ENCODE measurements at places on chromosomes 7 and 10.

- peak; percentile 12 for DNase-seq
These were observed 23.7 kb downstream of the PRKAR2B start for GRCh38 chr7:107068156-107068555.

GRCh38 chr7:92678291-92678920 lies 88.2 kb upstream of the FAM133B start:
- DNase-seq: no peak

DNA sequence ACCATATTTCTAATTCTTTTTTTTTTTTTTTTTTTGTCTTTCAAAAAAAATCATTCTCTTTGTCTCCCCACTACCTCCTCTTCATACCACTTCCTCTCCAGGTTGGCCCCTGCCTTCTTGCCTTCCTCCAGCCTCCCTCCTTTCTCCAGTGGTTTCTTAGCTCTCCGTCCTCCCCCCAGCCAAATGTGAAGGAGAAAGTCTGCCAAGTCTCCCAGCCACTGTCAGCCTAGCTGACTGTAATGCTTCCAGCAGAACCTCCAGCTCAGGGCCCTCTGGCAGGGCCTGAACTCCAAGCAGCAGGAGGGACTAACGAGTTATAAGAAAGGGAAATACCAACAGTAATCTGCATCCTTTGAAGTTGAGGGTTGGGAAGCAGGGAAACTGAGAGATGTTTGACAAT lies 35.5 kb upstream of the BICC1 start:
- peak; percentile 91 for DNase-seq

DNA sequence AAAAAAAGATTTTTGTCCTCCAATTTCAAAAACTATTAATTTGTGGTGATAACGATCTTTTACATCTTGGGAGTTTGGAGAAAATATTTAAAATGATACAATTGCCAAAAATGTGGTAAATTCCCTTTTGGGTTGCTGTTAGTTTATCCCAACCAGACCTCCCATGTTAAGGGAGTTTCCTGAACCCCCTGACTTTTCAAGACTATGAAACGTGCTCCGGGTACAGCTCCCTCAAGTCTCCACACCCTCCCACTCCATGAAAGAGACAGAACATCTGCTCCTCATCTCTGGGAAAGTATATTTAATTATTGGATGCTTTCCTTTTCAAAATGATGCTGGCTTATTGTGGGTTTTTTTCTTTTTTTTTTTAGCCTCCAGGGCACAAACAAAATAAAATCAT lies 534.6 kb upstream of the NRP1 start:
- no peak for DNase-seq

DNA sequence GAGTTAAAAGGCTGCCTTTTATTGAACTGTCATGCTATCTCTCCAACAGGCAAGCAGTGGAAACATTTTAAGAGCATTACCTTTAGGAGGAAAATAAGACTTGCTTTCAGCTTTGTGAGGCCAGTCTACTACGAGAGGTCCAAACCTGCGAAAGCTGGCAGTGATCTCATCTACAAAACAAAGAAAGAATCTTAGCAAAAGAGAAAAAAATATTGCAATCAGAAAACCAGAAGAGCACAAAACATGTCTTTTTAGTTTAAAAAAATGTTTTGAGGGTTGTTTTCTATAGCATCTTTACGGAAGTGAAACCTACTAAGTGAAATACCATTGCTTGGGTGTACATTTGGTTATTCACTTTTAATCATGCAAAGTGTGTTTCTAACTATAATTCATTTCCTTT lies 147.9 kb downstream of the CPEB3 start:
- DNase-seq: no peak

DNA sequence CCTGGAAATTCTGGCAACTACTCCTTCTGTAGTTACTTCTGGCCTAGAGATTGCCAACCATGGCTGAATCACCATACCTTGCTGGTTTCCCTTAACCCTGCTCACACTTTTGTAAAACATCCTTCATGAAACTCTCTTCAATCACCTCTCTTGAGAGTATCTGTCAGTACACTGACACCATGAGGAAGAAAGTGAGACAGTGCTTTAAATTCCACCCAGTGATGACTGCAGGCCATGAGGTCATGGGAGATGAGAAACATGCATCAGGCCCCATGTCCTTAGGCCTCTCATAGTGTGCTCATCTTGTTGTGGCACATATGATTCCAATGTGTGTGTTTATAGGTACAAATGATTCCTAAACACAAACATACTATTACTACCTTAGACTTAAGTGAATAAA lies 24.6 kb upstream of the NAMPT start:
- DNase-seq: no peak

DNA sequence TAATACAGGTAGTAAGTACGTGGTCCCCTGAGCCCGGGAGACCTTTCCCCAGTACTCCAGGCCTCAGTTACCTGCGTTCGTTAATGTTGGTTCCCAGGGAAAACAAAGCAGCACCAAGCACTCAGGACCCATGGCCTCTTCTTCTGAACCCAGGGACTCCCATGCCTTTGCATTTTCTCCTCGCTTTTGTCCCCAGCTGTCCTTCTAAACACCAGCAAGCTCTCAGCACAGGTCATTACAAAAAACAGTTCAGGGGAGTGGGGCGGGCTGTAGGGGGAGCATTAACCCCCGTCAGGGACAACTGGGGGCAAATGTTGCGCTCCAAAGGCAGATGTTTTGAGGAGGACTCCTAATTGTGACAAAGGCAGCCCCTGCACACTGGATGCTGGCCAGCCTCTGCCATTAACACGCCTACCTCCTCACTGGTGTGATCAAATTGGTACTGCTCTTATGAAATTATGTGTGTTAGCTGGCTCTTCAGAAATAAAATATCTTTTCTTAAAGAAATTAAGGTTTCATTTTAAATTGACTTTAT lies 80.5 kb upstream of the LRGUK start:
- DNase-seq: no peak

DNA sequence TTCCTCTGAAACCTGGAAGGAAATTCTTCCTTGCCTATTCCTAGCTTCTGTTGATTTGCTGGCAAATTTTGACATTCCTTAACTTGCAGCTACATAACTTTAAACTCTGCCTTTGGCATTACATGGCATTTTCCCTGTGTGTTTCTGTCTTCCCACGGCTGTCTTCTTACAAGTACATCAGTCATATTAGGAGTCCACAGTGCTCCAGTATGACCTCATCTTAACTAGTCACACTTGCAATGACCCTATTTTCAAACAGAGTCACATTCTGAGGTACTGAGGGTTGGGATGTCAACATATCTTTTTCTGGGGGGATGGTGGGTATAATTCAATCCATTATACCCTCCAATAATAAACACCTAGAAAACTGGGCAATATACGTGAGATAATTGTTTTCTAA lies 37.4 kb upstream of the EPHB6 start:
- DNase-seq: no peak

GRCh38 chr10:36344240-36345174 lies 702.4 kb upstream of the FZD8 start:
- no peak for DNase-seq

DNA sequence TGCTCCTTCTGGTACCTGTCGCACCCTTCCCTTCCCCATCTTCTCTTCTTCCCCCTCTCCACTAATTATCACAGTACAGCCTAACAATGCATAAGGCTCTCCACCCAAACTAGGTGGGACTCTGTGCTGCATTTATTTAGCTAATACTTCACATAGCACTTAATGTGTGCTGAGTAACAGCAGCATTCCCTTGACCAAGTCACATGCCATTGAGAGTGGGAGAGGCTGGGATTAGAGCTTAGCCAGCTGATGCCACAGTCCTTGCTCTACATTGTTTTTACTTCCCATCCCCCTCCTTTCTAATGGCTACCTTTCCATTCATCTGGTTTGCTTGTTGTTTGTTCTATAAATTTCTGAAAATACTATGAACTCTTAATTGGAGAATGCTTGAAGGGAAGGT lies 426.9 kb downstream of the LRMDA start:
- no peak for DNase-seq

DNA sequence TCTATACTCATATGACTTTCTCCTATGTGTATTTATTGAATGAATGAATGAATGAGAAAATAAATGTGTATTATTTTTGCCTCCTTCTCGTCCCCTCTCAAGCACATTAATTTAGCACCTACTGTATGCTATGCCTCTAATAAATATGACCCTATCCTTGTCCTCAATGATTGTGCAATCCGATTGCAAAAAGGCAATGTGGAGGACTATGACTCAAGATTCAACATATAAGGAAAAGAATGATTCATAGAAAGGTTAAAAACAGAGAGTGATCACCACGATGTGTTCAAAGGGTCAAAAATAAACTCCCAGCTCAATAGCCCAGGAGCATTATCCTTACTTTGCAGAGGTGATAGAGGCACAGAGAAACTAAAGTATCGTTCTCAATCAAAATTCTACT lies 322.8 kb upstream of the SORCS1 start:
- DNase-seq: no peak

DNA sequence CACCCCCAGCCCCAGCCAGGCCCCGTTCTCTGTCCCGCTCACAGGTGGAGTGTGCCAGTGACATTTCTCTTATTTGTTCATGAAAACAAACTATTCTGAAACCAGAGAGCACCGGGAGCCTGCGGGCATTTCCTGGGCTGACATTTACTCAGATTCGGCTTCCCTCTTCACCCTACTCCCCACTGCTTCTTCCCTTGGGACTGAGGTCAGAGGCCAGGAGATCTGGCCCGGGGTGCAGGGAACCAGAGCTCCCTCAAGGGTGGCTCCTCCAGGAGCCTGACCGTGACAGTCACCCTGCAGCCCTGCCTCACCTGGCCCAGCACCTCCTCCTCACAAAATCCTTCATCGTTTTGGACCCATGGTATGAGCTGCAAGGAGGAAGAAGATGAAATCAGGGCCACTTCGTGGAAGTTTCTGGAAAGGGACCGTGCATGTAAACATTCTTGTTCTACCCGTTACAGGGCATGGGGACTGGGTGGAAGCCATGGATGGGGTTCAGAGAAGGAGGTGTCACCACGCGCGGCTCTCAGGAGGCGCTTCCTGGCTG lies 12.2 kb downstream of the BHLHA15 start:
- no peak for DNase-seq

- no peak for DNase-seq
These were observed 43.2 kb downstream of the MCMBP start for GRCh38 chr10:119829429-119829828.

DNA sequence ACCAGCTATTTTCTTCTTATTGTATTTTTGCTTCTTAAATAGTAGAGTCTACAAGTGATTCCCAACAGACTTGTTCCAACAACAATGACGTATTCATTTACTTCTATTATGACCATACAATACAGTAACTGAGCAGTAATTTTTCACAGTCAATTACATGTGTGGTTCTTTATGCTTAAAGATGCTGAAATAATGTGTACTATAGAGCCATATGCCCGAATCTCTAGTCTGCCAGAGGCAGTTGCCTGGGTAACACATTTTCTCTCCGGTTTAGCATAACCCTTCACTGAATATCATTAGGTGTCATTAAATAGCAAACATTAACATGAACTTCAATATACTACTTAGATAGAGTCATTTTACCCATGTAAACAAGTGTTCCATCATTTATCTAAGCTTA lies 75.0 kb downstream of the SLC25A13 start:
- no peak for DNase-seq

GRCh38 chr10:62772186-62772974 lies 32.1 kb upstream of the ADO start:
- no peak for DNase-seq

- DNase-seq: no peak
These were observed 31.6 kb upstream of the KCNIP2 start for GRCh38 chr10:101875068-101875688.

GRCh38 chr7:27788437-27788836 lies 48.5 kb downstream of the TAX1BP1 start:
- DNase-seq: no peak

DNA sequence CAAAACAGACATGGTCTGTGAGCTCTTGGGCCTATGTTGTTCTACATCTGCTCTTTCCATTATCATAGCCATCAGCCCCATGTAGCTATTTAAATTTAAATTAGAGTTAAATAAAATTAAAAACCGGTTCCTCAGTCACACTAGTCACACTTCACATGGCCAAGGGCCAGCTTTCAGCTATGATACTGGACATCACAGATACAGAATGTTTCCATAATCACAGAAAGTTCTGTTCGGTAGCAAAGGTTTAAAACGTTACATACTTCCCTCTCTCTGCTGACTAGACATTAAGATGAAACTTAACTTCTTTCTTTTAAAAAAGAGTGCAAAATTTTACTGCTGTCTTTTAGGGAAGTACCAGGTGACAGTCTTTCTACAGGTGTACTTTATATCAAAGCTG lies 43.0 kb downstream of the SRPK2 start:
- no peak for DNase-seq

- peak; percentile 56 for DNase-seq
These were observed 216.5 kb downstream of the VTI1A start for GRCh38 chr10:112663234-112664125.

DNA sequence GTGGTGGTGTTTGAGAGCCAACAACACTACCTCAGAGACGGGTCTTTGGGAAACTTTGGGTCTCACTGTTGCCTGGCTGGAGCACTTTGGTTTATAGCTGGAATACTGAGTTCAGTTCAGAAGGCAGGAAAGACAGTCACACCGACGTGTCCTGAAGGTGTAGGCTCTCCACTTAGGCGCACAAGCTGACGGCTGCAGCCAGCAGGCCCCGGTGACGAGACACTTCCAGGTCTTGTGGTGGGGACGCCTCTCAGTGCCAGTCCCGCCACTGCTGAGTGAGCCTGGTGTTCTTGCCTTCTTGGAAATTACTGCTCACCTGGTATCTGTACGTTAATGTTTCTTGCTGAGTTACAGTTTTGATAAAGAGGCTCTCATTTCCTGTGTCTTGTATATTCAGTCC lies 74.0 kb downstream of the WDR37 start:
- DNase-seq: no peak

DNA sequence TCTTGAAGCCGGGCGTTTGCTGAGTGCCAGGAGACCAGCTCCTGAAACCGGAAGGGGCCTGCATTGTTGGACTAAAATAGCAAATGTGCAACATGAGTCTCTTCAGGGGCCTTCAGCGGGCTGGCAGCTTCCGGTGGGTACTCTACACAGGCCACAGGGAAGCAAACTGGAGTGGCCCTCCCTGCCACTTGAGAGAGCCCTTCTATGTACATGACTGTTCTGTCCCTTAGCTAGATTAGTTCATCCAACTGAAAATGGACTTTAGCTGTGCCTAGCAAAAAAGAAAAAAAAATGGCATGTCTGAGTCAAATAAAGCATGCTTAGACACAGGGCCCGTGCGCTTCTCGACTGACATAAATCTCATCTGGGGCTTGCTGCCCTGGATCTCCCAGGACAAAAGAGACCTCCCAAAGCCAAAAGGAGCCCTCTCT lies 115.3 kb upstream of the TCF7L2 start:
- no peak for DNase-seq

- DNase-seq: no peak
These were observed 388.2 kb upstream of the AKR1E2 start for GRCh38 chr10:4437791-4438190.

- no peak for DNase-seq
These were observed 195.2 kb downstream of the DOCK4 start for GRCh38 chr7:112010994-112011393.

DNA sequence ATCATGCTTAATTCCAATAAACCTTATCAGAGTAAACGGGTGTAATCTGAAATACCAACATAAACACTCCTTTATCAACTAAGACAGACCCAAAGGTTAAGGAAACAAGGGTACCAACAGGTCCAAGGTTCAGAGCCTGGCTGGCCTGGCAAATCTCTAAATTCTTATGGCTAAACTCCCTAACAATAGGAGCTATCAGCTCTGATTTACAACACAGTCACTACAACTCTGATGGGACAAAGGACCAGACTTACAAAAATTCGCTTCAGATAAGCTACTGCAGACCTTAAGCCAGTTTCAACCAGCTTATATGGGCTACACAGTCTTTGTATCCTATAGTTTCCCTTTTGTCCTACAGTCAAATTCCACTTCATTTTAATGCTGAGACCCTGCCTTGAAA lies 381.9 kb downstream of the ZWINT start:
- DNase-seq: no peak

Measured in astrocyte of the spinal cord (primary cell).